ENCODE measurements at places on chromosomes 11 and 22. TPM values are rescaled to one million over a fixed set of nuclear protein-coding genes. Genes with fewer than 3 reads are reported as not detected.

ADM2 gene
- total RNA-seq = 10.5 TPM

- no peak overlapping the region for H3K4me3 ChIP-seq
- no peak for DNase-seq
- peaks cover 13% of the 10 kb centered on the region for H3K4me1 ChIP-seq
- H3K27ac ChIP-seq = no peak overlapping the region
- no peaks in the 10 kb centered on the region for H3K27me3 ChIP-seq
- H3K36me3 ChIP-seq = peaks cover 35% of the 10 kb centered on the region
Measured at GRCh38 chr11:65526744-65527143, 1.9 kb downstream of the SCYL1 start.

DNA sequence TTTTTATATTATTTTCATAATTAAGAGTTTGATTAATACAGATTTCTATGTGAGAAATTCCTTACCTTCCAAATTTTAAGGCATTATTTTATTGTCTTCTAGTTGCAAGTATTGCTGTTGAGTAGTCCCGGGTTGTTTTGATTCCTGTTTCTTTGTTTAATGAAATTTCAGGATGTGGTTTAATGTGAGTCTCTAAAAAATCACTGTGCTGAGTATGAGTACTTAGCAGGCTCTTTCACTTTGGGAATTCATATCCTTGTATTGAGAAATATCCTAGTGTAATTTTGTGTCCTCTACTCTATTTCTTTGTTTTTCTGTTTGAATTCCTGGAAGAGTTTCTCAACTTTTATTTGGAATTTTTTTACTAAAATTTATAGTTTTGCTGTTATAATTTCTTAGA, 113.2 kb downstream of the TMEM135 start:
- no peak overlapping the region for H3K27ac ChIP-seq
- no peaks in the 10 kb centered on the region for H3K27me3 ChIP-seq
- no peaks in the 10 kb centered on the region for H3K4me1 ChIP-seq
- H3K36me3 ChIP-seq = no peaks in the 10 kb centered on the region
- H3K4me3 ChIP-seq = no peak overlapping the region
- DNase-seq = no peak

DNA sequence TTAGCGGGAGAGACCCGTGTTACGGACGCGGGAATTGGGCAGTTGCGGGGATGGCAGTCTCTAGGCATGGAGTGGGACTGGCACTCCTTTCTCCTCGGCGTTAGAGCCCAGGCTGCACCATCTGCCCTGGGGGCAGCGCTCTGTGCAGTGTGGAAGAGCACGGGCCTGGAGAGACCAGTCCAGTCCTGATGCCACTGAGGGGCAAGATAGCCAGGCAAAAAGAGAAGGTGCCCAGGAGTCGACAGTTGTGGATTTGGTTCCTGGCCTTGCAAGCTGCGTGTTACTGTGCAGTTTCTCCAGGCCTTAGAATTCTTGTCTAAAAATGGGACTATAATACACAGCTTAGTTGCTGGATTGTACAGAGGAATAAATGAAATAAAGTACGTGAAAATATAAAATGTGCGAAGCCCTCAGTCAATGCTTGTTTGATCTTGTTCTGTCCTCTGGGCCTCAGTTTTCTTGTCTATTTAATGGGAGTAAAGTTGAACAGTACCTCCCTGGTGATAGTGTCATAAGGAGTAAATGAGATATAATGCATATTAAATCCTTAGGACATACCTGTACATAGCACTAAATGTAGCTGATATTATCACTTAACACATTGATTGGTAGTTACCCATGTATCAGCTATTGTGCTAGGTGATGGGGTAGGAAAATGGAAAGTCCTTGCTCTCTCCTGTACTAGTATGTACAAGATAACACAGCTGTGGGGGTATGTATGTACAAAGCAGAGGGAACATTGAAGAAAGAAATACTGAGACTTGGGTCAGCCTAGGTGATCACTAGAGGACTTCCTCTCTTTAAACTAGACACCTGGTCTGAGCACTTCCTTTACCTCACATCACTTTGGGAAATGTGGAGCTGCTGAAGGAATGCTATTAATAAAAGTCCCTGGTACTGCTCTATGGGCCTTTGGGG, 1.2 kb downstream of the ATXN10 start:
- H3K27ac ChIP-seq = peak overlapping the region; percentile 73
- H3K36me3 ChIP-seq = peaks cover 21% of the 10 kb centered on the region
- H3K27me3 ChIP-seq = no peaks in the 10 kb centered on the region

- H3K27ac ChIP-seq = no peak within 1 kb of the TSS
- peak within 1 kb of the TSS; percentile 30 for H3K4me3 ChIP-seq
- DNase-seq = peak; percentile 43
- no peaks in the 10 kb centered on the region for H3K27me3 ChIP-seq
- H3K4me1 ChIP-seq = peaks cover 44% of the 10 kb centered on the region
- no peaks in the 10 kb centered on the region for H3K36me3 ChIP-seq
Measured at GRCh38 chr11:5624489-5625279, at the start of gene TRIM34. Gene TRIM34 (plus strand): TSS chr11:5625001. CDS start chr11:5632332, 7,331 bp downstream.

DNA sequence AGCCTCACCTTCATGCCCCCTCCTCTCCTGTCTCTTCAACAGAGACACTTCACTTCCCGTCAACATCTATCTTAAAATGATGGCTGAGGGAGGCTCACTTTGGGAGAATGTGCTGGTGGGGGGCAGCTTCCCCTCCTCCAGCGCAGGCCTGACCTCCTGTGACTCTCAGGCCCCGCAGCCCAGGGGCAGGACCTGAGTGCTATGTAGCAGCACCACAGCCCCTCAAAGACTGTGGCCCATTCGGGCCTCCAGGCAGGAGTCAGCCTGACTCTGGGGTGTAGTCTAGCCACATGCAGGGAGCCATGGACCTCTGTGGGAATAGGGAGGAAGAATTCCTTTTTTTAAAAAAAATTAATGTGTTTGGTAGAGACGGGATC, 43.7 kb downstream of the DKK3 start:
- H3K27ac ChIP-seq = no peak overlapping the region
- no peak for DNase-seq

- no peak overlapping the region for H3K27ac ChIP-seq
- no peak overlapping the region for H3K4me3 ChIP-seq
- no peaks in the 10 kb centered on the region for H3K27me3 ChIP-seq
- H3K36me3 ChIP-seq = no peaks in the 10 kb centered on the region
- no peak for DNase-seq
- H3K4me1 ChIP-seq = peaks cover 17% of the 10 kb centered on the region
Measured at GRCh38 chr22:31229402-31230079, 17.4 kb downstream of the LIMK2 start.

GRCh38 chr22:30806391-30806861, 111.8 kb downstream of the OSBP2 start:
- peak; percentile 58 for DNase-seq
- H3K4me3 ChIP-seq = no peak overlapping the region
- H3K27ac ChIP-seq = peak overlapping the region; percentile 56
- no peaks in the 10 kb centered on the region for H3K36me3 ChIP-seq
- peaks cover 3% of the 10 kb centered on the region for H3K27me3 ChIP-seq
- H3K4me1 ChIP-seq = peaks cover 50% of the 10 kb centered on the region

- no peaks in the 10 kb centered on the region for H3K36me3 ChIP-seq
- no peaks in the 10 kb centered on the region for H3K4me1 ChIP-seq
- DNase-seq = no peak
Measured at GRCh38 chr11:58125469-58125868, at the start of gene OR9I1. Gene OR9I1 (minus strand): TSS chr11:58125530. CDS start chr11:58119444, 6,086 bp downstream.

DNA sequence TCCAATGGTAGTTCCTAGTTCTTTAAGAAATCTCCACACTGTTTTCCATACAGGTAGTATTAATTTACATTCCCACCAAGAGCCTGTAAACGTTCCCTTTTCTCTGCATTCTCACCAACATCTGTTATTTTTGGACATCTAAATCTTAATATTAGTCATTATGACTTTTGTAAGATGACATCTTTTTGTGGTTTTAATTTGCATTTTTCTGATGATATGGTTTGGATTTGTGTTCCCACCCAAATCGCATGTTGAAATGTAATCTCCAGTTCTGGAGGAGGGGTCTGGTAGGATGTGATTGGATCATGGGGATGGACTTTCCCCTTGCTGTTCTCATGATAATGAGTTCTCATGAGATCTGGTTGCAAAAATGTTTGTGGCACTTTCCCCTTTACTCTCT, 89.0 kb downstream of the MUC15 start:
- no peaks in the 10 kb centered on the region for H3K4me1 ChIP-seq
- H3K27me3 ChIP-seq = no peaks in the 10 kb centered on the region
- no peak for DNase-seq
- H3K4me3 ChIP-seq = no peak overlapping the region
- no peak overlapping the region for H3K27ac ChIP-seq
- H3K36me3 ChIP-seq = no peaks in the 10 kb centered on the region

GRCh38 chr11:72411623-72412419, 22.5 kb downstream of the CLPB start:
- H3K27ac ChIP-seq = no peak overlapping the region
- H3K4me3 ChIP-seq = no peak overlapping the region
- DNase-seq = no peak
- no peaks in the 10 kb centered on the region for H3K36me3 ChIP-seq
- H3K4me1 ChIP-seq = no peaks in the 10 kb centered on the region
- no peaks in the 10 kb centered on the region for H3K27me3 ChIP-seq

Data from PC-9 (cell line).